Activated CD4-positive, alpha-beta T cell treated with anti-CD3 and anti-CD28 coated beads, Interleukin-2, amount 10 ng/mL, durations not matched to agents 24 days and 14 days (primary cell): ENCODE measurements at places on chromosomes 4 and X. TPM values are rescaled to one million over a fixed set of nuclear protein-coding genes. Genes with fewer than 3 reads are reported as not detected.

POU4F2 gene
- total RNA-seq, result not detected in 2 replicates

TMPRSS11D gene
- not detected in 2 replicates for total RNA-seq

ABCG2 gene
- total RNA-seq, result 0.56 and 0.76 TPM in 2 replicates

CLTRN gene
- 0.16 and 0.33 TPM in 2 replicates for total RNA-seq

MOB1B gene
- 23.1 and 24.1 TPM in 2 replicates for total RNA-seq

GRIA2 gene
- not detected in 2 replicates for total RNA-seq

ELF4 gene
- total RNA-seq, result 27.4 and 29.5 TPM in 2 replicates

CCDC110 gene
- not detected in 2 replicates for total RNA-seq

CNOT6L gene
- 105 and 108 TPM in 2 replicates for total RNA-seq

CT45A5 gene
- total RNA-seq, result not detected in 2 replicates

SCML1 gene
- total RNA-seq, result 1.4 and 1.7 TPM in 2 replicates

COL4A6 gene
- not detected in 2 replicates for total RNA-seq

SULT1E1 gene
- total RNA-seq, result not detected in 2 replicates

MAGEA9B gene
- not detected in 2 replicates for total RNA-seq

RNF175 gene
- not detected in 2 replicates for total RNA-seq

MAGEC3 gene
- not detected in 2 replicates for total RNA-seq

TREX2 gene
- 1.1 and 1.9 TPM in 2 replicates for total RNA-seq

NAT8L gene
- total RNA-seq, result 7.3 and 7.7 TPM in 2 replicates

GUF1 gene
- 38.4 and 39.9 TPM in 2 replicates for total RNA-seq

SLITRK2 gene
- not detected in 2 replicates for total RNA-seq

FMR1NB gene
- total RNA-seq, result not detected in 2 replicates

SPOCK3 gene
- total RNA-seq, result not detected in 2 replicates

PRKG2 gene
- 0.07 and 0.12 TPM in 2 replicates for total RNA-seq

ARX gene
- total RNA-seq, result not detected in 2 replicates
